ENCODE measurements at places on chromosomes 16 and 17.

DNA sequence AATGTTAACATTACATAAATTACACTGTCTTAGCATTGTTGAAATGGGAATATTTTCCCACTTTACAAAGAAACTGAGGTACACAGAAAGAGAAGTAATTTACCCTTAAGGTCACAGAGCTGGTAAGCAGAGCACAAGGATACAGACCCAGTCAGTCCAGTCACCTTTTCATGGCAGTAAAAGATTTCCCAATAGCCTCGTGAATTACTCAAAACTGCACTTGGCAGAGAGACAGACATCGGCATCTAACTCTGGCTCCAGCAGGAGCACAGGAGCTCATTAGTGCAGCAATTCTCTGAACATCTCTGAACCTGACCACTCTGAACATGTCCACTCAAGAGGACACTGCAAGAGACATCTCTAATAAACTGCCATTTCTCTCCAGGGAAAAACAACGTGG lies 3.1 kb downstream of the TEX2 start:
- DNase-seq, result peak; percentile 23

DNA sequence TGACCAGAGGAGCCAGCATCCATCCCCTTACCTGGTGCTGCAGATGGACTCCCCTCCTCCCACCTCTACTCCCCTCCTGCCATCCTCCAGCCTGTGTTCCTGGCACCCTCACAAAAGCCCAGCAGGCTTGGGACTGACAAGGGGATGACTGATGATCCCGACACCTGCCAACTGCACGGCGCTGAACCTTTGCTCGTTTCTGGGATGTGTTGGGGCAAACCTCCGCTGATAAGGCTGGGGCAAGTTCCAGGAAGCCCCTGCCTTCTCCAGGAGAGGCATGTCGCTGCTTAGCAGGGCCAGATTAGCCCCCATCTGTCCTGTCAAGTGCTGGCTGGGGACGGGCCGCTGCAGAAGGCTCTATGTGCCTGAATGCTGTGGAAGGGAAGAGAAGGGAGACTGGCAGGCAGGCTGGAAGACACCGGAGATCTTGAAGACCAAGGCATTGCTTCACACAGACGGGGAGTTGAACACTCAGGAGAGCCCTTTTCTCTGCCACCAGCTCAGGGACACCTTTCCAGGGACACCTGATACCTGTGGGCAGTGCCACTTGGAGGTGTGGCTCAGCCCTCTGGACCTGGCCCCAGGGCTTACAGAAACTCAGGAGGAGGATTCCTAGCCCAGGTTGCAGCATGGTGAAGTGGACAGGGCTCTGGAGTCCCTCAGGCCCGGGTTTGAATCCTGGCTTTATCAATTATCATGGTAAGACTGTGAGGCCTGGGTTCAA lies 973 bp upstream of the KRT15 start:
- DNase-seq, result no peak

DNA sequence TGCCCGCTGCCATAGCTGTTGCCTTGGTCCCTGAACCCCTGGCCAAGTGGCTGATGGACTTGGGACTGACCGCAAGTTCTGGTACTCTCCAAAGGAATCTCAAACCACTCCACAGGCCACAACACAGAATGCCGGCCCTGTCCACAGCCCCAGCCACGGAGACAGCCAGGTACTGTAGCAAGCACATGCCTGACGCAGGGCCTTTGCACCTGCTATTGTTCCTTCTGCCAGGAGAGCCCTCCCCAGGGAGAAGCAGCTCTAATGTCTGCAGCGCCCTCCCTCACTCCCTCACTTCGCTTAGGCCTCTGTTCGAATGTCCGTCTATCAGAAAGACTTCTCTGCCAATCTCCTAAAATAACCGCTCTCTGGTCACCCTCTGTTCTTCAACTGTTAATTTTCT lies 15.4 kb downstream of the RTN4RL1 start:
- no peak for DNase-seq

GRCh38 chr16:48432136-48432535 lies 46.9 kb upstream of the SIAH1 start:
- DNase-seq, result no peak

DNA sequence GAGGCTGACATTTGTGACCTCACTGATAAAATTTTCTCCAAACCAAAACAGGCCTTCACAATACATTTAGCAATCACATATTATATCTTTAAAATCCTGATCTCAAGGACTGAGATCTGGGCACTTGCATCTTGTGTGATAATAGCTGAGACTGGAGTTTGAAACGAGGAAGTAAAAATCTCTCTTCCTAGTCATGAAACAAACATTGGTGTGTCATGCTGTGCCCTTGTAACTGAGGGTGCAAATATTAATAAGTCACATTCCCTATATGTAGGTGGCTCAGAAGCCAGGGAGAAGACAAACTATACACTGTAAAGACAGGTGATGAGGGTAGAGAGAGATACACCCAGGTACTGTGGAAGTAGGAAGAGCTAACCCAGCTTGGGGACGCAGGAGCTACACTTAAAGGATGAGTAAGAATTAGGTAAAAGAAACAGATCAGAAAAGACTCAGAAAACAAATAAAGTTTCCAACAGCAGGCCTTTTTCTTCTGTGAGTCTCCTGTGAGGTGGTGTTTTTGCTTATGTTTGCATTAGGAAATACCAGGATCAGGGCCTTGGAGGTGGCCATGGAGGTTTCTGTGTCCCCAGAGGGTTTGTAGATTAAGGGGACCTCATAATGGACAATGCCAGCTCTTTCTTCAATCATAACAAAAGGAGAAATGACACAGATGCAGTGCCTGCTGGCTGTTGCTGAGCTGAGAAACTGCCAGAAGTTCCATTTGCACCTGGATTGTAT lies 335.7 kb downstream of the GRIN2A start:
- DNase-seq, result no peak

DNA sequence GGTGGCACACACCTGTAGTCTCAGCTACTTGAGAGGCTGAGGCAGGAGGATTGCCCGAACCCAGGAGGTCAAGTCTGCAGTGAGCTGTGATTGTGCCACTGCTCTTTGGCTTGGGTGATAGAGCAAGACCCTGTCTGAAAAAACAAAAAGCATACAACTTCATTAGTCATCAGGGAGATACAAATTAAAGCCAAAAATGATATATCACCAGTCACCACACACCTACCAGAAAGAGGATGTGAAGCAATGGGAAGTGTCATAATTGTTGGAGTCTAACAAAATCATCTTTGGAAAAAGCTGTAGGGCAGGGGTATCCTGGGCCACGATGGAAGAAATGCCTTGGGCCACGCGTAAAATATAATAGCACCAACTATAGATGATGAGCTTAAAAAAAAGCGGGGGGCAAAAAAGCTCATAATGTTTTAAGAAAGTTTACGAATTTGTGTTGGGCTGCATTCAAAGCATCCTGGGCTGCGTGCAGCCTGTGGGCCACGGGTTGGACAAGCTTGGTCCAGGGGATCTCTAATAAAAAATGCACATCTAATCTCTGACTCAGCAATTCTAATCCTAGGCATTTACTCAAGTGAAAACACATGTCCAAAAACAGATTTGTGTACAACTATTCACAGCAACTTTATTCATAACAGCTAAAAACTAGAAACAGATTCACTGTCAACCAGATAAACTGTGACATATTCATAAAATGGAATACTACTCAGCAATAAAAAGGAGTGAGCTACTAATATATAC lies 65.9 kb downstream of the HIC1 start:
- DNase-seq, result no peak

- DNase-seq, result peak; percentile 1
Observed at GRCh38 chr16:28491230-28491969, 474 bp downstream of the CLN3 start.

- peak; percentile 79 for DNase-seq
Observed at GRCh38 chr16:57590654-57591085, 37.8 kb upstream of the ADGRG1 start.

GRCh38 chr17:73555199-73555960 lies 88.9 kb downstream of the SDK2 start:
- DNase-seq, result no peak

GRCh38 chr17:16254773-16255400 lies 37.9 kb downstream of the PIGL start:
- no peak for DNase-seq

DNA sequence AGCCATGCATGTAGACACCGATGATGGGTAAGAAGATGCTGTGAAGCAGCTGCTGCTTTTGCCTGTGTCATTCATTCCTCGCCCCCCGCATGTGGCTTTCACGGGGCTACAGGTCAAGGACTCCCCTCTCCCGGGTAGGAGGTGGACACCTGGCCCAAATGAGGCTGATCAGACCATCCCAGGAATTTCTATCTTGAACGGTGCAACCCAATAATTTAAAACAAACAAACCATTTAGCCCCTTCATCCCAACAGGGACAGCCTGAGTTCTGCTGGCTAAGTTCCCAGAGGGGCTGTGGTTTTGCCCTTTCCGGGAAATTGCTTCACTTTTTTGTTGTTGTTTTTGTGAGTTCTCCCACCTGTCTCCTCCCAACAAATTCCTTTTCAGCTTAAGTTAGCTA lies 137.7 kb upstream of the CDH5 start:
- DNase-seq, result peak; percentile 23

- no peak for DNase-seq
Observed at GRCh38 chr17:601244-601925, 113.3 kb downstream of the VPS53 start.

DNA sequence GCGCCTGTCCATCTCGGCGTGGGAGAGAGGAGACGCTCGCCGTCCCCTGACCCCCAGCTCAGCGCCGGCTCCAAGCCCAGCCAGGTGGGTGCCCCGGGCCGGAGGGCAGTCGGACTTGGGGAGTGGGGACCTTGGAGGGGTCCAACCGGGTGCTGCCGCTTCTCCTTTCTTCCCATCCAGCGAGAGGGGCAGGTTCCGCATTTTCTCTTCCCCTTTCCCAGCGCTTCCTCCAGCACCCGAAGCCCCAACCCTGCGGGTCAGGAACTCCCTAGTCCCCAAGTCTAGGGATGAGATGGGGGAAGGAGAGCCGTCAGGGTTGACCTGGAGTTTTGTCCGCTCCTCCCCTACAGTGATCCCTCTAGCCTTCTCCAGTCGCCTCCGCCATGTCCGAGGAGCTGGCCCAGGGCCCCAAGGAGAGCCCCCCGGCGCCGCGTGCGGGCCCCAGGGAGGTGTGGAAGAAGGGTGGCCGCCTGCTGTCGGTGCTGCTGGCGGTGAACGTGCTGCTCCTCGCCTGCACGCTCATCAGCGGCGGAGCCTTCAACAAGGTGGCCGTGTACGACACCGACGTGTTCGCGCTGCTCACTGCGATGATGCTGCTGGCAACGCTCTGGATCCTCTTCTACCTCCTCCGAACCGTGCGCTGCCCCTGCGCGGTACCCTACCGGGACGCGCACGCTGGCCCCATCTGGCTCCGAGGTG lies at the start of gene OTOP2:
OTOP2 (plus strand) TSS at position 24 of the 699 bp plus-strand sequence; CDS start at position 384, 360 bp downstream.
- DNase-seq, result no peak

GRCh38 chr16:78773291-78773702 lies 673.8 kb downstream of the WWOX start:
- no peak for DNase-seq

DNA sequence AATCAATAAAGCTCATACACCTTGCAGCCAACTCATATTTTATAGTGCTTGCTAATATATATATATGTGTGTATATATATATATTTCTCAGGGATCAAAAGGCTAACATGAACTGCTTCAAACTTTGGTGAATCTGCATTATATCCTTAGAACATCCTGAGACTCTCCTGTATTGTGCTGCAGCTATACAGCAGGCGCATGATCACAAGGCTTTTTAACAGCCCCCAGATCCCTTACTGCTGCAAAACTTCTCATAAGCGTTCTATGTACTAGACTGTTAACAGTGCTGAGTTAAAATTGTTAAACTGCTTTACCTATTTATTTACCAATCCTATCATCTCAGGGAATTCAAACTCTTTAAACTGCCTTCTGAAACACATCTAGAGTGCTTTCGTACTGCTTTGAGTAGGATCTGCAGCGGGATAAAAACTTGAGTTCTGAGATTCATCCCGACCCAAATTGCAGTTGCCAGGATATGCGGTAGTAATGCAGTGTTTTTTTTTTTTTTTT lies 1.3 kb downstream of the GPATCH8 start:
- DNase-seq, result peak; percentile 26

DNA sequence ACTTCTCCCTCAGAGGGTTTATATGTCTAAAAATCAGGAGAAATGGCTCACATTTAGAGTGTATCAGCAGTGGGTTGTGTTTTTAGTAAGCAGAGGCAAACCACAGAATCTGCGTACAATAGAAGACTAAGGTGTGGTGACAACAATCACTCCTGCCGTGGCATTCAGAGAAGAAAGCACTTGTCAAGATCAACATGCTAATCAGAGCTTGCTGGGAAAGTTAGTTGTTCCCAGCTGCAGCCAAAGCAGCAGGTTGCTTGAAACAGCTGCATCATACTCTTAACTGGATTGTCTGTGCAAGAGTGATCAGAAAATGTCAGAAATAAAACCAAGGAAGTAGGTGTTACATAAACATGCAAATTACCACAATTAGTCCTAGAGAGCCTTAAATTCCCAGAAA lies 616.4 kb downstream of the CDH8 start:
- no peak for DNase-seq

DNA sequence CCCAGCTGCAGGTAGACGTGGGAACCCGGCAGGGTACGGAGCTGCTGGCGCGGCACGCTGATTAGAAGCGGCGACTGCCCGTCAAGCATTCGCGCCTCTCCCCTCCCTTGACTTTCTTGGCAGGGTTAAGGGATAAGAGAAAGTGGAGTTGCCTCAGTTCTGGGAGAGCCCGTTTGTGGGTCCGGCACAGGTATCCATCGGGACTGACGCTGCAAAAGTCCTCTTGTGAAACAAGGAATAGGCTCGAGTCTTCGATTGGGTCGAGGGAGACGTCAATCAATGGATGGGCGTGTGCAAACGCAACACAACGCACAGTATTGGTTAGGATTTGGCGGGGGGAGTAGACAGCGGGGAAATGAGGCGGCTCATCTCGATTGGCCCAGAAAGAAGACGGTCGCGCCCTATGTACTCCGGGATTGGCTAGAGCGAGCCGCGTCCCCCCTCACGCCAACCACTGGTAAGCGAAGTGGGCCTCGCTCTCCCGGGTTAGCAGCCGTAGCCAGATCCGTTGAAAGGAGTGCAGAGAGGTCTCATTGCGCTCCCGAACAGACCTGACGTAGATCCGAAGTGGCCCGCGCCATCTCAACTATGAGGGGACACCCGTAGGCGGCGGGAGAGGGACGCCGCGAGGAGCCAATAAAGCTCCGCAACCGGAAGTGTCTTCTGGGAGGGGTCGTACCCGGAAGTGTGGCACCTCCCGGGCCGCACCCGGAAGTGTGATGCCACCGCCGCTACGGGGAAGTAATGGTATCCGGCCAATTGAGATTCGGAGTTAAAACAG lies at the start of gene MON1B:
MON1B (plus strand) TSS at position 713 of the 781 bp plus-strand sequence. CDS start 296 bp downstream, outside the sequence.
- DNase-seq, result peak; percentile 99

- no peak for DNase-seq
Observed at GRCh38 chr17:63547083-63547523, 3.2 kb upstream of the DCAF7 start.

GRCh38 chr16:77899416-77899815 lies 111.1 kb downstream of the VAT1L start:
- DNase-seq, result no peak

DNA sequence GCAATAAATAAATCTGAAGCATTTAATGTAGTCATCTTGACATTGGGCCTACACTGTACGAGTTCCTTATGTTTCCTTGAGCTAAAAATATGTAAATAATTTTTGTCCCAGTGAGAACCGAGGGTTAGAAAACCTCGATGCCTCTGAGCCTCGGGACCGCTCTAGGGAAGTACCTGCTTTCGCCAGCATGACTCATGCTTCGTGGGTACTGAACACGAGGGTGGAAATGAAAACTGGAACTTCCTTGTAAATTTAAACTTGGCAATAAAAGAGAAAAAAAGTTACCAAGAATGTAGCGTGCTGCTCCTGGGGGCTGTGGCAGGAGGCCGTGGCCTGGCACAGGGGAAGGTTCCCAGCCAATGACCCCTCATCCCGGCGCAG lies 74.1 kb downstream of the SOCS1 start:
- no peak for DNase-seq

Data from astrocyte of the spinal cord (primary cell).